ENCODE measurements at places on chromosomes 4 and X.
A peak's percentile ranks its signal among the peaks of the same experiment; 100 is the strongest.

GRCh38 chrX:13901354-13901753, 84.5 kb upstream of the GPM6B start:
- no peak for DNase-seq

GRCh38 chrX:7689791-7690412, 153.1 kb upstream of the VCX start:
- no peak for DNase-seq

DNA sequence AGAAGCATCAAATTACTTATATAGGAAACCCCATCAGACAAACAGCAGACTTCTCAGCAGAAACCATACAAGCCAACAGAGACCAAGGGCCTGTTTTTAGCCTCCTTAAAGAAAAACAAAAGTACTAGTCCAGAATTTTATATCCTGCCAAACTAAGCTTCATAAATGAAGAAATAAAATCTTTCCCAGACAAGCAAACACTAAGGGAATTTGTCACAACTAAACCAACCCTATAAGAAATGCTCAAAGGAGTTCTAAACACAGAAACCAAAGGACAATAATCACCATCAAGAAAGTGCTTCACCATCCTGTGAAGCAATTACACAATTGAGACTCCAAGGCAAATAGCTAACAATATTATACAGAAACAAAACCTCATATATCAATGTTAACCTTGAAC, 238.6 kb downstream of the NKX6-1 start:
- no peak for DNase-seq

- DNase-seq: no peak
These were observed 56.7 kb downstream of the PRPS1 start for GRCh38 chrX:107684956-107685385.

DNA sequence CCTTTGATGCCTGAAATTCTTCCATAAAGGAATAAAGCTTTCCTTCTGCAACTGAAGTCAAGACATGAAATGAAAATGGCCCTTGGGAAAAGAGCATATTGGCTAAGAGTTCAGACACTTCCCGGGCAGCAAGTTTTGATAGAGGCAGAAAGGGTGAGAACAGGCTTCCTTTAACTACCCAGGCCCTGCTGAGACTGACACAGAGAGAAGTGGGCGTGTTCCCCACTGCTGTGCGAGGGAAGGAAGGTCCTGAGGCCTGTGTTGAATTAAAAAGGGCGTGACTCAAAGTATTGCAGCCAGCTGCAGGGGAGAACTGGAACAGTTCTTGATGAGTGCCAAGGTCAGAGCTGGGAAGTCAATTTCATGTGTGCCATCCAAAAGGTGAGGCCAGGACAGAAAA, 33.9 kb upstream of the ADGRG2 start:
- DNase-seq: no peak

DNA sequence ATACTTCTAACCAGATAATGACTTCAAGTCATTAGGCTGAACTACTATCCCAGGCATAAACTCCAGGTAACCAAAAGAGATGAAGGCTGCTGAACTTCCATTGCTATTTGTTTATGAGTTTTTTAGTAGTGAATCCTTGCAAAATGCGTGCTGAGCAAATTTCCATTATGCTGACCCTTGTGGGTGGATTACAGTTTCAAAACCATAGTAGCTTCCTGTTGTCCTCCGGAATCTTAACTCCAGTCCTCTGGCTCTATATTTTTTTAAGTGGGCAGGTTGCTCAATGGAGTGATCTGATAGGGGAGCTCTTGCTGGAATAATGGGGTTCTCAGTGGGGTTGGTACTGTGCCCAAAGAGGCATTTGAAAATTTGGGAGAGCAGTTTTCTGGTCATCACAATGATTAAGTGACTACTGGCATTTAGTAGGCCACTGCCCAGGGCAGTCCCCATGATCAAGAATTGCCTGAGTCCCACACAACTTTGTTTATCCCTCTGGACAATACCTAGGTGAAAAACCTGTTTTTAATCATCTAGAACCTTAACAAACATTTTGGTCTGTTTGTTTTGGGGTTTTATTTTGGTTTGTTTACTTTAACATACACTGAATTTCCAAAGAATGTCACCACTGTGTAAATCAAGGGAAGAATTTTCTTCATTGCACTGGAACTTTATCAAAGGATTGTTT, 302.3 kb upstream of the GATB start:
- no peak for DNase-seq

DNA sequence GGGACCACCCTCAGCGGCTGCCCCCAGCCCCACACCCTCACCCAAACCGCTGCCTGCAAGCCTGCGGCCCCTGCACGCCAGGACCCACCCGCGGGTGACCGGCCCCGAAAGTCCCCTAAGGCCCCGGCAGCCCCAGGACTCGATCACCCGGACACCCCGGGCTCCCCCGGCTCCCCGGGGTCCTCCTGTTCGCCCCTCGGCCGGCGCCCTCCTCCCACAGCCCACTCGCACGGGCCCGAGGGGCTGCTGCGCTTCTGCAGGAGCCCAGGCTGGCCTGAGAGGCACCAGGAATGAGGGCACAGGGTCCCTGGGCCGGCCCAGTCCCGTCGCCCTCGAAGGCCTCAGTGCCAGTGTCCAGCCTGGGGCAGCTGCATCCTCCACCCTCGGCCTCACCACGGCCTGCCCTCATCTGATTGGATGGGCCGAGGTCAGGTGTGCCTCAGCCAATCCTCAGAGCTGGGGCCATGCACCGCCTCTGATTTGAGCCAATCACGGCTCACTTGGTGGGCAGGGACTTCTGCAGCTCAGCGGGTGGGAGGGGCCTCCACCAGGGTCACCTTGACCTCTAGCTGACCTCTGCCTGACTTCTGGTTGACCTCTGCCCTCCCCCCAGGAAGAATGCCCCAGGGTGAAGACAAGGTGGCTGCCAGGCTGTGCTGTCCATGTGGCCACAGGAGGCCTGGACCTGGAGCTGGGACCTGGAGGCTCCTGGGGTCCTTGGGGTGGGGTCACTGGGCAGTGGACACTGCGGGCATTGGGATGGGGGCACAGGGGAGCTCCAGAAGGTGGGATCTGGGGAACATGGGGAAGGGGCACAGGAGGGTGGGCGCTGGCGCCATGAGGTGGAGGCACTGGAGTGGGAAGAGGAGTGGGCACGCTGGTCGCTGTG, 97.6 kb upstream of the NKX1-1 start:
- DNase-seq: no peak

GRCh38 chr4:184728858-184729257, 5.0 kb downstream of the CENPU start:
- DNase-seq: no peak

GRCh38 chrX:106752101-106752678, 25.7 kb downstream of the RNF128 start:
- no peak for DNase-seq

GRCh38 chrX:22788221-22788620, 211.5 kb upstream of the DDX53 start:
- DNase-seq: no peak

GRCh38 chrX:100747703-100748102, 15.8 kb upstream of the SYTL4 start:
- DNase-seq: no peak

DNA sequence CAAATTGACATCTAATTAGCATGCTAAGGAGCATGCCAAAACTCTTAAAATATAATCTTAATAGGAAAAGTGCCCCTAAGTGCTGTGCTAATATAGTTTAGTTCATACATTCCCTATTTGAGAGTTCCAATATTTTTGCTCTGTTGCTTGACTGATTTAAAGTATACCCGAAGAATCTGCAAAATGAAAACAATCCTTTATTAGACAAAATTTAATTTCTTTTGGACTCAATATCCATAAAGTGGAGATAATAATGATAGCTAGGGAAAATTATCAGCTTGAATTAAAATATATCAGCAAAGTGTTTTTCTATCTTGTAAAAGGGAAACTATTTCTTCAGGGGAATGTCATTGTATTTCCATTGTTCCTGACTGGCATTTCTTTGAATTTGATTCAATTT, 196.0 kb upstream of the NPY2R start:
- no peak for DNase-seq

GRCh38 chr4:165927815-165928214, 54.8 kb downstream of the TLL1 start:
- no peak for DNase-seq

- DNase-seq: no peak
These were observed 9.1 kb upstream of the HSPA4L start for GRCh38 chr4:127772769-127773671.

- DNase-seq: peak; percentile 91
These were observed 82.2 kb downstream of the STOX2 start for GRCh38 chr4:183986971-183987946.

- no peak for DNase-seq
These were observed 505.6 kb downstream of the RAPGEF2 start for GRCh38 chr4:159608436-159608835.

- DNase-seq: no peak
These were observed 152.5 kb downstream of the PLS3 start for GRCh38 chrX:115713460-115713859.

- DNase-seq: no peak
These were observed 108.0 kb upstream of the TLL1 start for GRCh38 chr4:165765053-165765452.

GRCh38 chr4:103207673-103208072, 9.5 kb upstream of the CENPE start:
- no peak for DNase-seq

GRCh38 chr4:162356181-162356580, 192.4 kb upstream of the FSTL5 start:
- no peak for DNase-seq

DNA sequence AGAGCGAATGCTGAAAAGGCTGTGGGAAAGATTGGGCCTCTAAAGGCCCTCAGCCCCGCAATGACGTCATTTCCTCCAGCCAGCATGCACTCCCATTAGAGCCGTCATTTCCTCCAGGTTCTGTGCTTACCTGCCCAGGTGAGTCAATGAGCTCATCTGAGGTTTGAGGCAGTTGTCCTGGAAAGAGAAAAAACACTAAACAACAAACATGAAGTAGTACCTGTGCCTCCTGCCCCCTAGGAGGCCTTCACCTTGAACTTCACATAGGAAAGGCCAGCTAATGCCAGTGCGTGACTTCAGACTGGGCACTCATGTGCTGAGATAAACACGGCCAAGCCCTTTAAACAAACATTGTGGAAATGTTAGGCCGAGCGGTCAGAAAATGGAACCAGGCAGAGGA, 55.9 kb downstream of the FHDC1 start:
- DNase-seq: no peak

All from retina (tissue), 1 donor.